Right lung (tissue), 10 donors: ENCODE measurements at places on chromosomes 1 and 21. TPM values are rescaled to one million over a fixed set of nuclear protein-coding genes. Genes with fewer than 3 reads are reported as not detected.

DNA sequence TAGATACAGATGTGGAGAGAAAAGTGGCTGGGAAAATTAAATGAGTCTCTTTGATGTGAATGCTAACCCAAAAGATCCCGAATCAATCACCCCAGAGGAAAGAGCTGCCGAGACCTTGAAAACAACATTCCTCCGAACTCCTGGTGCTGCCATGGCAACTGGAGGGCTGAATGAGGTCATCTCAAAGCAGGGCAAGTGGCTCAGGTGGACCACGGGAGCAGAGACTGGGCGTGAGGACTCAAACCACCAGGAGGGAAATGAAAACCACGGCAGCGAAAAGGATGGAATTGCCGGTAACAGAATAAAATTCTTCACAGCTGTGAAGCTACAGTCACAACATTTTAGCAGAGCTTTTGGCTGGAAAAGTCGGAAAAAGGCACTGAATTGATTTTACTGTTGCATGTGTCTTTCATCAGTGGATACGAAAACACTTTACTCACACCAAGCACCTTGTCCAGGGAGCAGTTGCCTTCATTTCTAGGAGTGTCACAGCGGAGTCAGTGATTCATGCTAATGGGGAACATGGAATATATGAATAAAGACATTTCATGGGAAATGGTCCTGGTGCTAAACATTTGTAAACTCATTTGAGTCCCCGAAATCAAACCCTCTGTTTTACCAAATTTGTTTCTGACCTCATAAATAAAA lies 23.2 kb upstream of the BECN2 start:
- DNase-seq = peak; percentile 8

GRCh38 chr1:243597383-243597782 lies 252.7 kb downstream of the AKT3 start:
- DNase-seq = no peak

- DNase-seq = no peak
These were observed 60.8 kb downstream of the HSPG2 start for GRCh38 chr1:21876267-21876666.

DNA sequence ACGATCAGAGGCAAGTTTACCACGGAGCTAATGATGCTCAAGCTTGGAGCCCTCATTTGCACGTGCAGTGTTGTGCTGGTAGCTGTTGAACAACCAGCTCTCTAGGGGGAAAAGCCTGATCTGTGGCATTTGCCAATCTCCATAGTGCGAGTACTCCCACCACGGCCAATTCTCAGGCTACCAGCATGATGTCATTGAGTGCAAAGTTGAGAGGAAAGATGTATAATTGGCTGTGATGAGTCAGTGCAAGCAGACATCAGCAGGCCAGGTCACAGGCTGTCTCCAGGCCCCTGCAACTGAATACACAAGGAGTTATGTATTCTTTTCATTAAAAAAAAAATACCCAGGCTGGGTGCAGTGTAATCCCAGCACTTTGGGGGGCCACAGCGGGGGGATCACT lies 233.1 kb upstream of the VAMP3 start:
- no peak for DNase-seq

GRCh38 chr1:229792012-229792975 lies 166.2 kb downstream of the URB2 start:
- DNase-seq = no peak

- DNase-seq = no peak
These were observed 17.6 kb upstream of the SFPQ start for GRCh38 chr1:35210321-35211119.

- DNase-seq = no peak
These were observed 5.5 kb upstream of the TNFRSF1B start for GRCh38 chr1:12161324-12161661.

DNA sequence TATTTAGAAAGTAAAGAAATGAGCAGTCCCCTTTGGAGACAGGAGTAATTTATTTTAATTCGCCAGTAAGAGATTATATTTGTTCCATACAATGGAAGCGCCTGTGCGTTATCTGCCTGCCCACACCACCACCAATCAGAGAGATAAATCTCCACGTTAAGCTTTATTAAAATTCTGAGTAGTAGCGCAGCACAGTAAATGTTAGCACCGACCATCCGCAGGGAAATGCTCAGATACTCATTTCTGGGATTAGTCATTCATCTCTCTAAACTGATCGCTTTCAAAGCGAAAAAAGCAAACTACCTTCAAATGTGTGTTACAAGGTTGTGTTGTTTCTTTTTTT lies 1.2 kb downstream of the ETS2 start:
- no peak for DNase-seq

DNA sequence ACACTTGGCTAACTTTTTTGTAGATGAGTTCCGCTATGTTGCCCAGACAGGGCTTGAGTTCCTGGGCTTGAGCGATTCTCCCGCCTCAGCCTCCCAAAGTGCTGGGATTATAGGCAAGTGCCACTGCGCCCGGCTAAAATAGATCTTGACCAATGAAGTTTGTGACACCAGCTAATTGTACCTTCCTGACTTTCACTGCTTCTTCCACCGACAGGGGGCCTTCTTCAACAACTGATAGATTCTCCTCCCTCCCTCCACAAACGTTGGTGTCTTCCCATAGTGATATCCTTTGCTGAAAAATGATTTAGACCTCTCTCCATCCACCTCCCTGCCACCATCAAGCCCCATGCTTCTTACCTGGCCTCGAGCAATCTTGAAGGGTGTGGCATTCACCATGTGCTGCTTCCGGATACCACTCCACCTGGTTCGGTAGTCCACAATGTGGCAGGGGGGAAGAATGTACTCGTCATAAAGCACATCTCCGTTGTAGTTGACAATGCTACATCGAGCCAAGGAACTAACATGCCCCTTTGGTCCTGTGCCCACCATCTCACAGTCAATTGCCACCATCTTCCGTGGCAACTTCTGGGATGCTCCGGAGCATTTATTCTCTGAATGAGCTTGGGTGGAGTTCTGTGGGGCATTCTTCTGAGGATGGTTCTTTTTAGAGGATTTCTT lies 1.6 kb upstream of the METTL25B start:
- DNase-seq = no peak

DNA sequence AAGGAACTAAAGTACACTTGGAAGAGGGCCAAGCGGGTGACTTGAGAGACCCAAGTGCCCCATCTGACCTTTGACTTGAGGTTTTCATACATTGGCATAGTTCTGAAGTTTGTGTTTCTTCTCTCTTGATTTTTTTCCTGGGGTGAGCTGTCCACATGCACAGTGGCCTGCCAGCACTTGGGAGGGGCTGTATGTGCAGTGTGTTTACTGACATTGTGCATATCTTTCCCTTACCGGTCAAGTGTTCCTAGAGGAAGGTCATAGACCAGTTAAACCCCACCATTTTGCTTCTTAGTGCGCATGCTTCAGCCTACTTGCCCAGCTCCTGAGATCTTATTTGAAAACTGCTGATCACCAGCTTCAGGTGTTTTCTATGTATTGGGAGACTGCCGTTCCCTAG lies 435.2 kb upstream of the KAZN start:
- DNase-seq = no peak

DNA sequence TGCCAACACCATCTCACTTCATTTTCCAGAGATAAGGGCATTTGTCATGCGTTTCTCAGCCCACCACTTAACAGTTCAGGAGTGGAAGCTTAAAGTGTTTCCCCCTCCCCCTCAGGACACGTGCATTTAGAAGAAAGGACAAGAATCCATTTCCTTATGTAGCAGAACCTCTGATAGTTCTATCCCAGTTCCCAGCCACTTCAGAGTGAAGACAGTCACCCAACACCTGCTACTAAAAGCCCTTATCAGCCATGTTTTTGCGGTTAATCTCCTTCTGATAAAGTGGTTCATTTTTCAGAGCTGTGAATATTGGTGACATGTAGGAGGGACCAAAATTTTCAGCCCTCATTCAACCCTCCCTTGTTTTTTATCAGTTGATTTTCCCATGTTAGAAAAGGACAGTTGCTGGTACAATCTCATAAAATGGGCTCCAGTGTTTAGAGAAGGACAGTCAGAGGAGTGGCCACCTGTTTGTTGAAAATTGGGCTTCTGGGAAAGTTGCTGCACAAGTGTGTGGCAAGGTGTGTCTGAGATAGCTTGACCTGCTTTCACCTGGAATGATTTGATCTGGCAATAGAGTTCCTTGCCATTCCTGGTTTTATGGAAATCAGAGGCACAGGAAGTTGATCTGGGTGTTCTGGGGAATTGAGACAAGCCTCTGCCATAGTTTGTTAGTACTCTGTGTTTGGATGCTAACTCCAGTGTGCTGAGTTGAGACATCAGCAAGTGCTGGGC lies 114.0 kb downstream of the PPP1R12B start:
- peak; percentile 8 for DNase-seq

DNA sequence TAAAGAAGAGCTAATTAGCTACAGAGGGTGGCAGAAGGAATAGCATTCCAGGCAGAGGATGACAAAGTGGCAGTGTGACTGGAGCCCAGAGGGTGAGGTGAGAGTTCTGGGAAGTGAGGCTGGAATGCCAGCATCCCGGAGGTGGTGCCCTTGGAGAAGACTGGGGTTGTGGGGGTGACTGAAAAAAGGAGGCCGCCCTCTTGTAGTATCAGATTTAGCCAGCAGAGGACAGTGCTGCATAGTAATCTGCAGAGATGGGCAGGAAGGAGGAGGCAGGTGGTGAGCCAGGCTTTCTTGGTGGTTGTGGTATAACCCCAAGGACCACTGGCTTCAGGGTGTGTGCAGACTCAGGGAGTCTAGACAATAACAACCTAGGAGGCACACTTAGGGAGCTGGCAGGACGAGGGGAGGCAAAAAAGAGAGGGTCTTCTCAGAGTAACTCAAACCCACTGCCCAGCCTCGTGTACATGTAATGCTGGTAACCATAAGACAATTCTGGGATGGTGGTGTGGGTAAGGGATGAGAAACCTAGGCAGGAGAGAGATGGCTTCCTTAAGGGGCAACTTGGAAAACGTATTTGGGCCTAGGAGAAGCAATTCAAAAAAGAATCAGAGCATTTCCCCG lies 30.5 kb downstream of the MROH7 start:
- DNase-seq = no peak

- peak; percentile 16 for DNase-seq
These were observed 81.0 kb downstream of the CNIH3 start for GRCh38 chr1:224696891-224697765.

DNA sequence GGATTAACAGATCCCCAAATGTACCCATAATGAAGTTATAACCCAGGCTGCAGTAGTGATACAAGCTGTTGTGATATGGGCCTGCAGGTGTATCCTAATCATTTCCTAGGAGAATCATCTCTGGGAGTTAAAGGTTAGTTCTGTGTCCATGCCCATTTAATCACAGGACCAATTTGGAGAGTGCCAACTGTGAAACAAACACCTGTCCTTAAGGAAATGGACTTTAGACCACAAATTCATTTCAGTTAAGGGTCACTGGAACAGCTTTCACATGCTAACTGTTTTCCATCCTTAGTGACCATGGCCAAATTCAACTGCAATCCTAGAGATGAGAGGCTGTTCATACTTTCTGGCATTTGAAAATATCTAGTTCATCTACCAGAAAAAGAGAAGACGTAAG lies 160.9 kb downstream of the GPATCH2 start:
- DNase-seq = no peak

DNA sequence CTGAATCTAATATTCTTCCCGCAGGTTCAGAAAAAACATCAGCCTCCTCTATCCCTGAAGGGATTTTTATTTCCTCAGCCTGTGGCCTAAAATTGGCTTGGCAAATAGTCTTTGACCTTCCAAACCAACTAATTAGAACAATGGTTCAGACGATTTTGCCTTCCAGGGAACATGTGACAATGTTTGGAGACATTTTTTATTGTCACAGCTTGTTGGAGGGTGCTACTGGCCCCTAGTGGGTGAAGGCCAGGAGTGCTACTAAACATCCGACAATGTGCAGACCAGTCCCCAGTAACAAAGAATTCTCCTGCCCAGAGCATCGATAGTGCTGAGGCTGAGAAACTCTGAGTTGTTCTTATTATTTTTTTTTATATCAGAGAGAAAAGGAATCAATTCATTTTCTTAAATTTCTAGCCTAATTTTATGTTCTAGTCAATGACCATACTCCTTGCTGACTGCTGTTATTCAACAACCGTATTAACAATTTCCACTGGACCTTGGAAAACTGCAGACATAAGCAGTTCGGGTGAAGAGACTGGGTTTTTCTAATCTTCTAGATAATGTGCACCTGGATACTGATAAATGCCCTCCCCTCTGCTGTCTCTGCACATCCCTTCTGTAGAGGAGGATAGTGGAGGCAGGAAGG lies 280.7 kb downstream of the LMX1A start:
- DNase-seq = no peak

DNA sequence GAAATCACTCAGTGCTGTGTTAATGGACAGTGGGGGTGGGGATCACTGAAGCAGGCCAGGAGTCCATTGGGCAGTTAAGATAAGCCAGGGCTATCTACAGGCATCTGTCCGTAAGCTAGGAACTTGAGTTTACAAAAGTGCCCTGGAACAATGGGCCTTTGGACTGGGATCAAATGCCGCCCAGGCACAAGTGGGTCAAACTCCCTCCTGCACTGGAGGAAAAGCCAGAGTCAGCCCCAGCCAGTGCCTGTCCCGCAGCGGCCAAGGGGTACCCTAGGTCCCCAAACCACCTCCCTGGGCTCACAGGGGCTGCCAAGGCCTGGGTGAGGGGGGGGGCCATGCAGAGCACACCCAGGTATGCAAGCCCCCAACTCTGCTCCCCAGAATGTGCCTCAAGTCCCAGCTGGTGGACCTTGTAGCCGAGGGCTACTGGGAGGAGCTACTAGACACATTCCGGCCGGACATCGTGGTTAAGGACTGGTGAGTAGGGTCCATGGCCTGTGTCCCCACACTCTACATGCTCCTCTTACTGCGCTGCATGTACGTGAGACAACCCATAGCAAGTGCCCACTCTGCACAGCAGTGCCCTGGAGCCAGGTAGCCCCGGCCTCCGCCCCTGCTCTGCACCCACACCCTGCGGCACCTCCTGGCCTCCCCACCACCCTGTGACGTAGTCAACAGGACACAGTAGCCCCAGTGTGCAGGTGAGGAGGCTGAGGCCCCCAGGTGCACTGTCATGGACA lies 7.7 kb downstream of the FBXO6 start:
- DNase-seq = no peak

GRCh38 chr1:78033797-78034172 lies 12.0 kb upstream of the GIPC2 start:
- no peak for DNase-seq

- DNase-seq = peak; percentile 16
These were observed 97.8 kb downstream of the FMN2 start for GRCh38 chr1:240189386-240189989.

S100A7 gene
- not detected for polyA plus RNA-seq

BRDT gene
- polyA plus RNA-seq = 0.31 TPM

SLC1A7 gene
- polyA plus RNA-seq = 0.67 TPM

CD1D gene
- 1.5 TPM for polyA plus RNA-seq

AMY2B gene
- 31.4 TPM for polyA plus RNA-seq

INTS7 gene
- polyA plus RNA-seq = 23.2 TPM

PWP2 gene
- polyA plus RNA-seq = 2.3 TPM

LCE1E gene
- not detected for polyA plus RNA-seq

NBPF20 gene
- polyA plus RNA-seq = 1.8 TPM

LY9 gene
- 0.18 TPM for polyA plus RNA-seq

MPZ gene
- 2.8 TPM for polyA plus RNA-seq

LEFTY2 gene
- polyA plus RNA-seq = 1.4 TPM

CLDN8 gene
- 0.20 TPM for polyA plus RNA-seq

SH2D1B gene
- 1.1 TPM for polyA plus RNA-seq

PM20D1 gene
- 0.51 TPM for polyA plus RNA-seq

TSPAN1 gene
- polyA plus RNA-seq = 2.0 TPM

SLC30A10 gene
- 0.34 TPM for polyA plus RNA-seq

HSPB7 gene
- 6.5 TPM for polyA plus RNA-seq
